ENCODE measurements at places on chromosomes 7 and 10.

- DNase-seq: no peak
Measured at GRCh38 chr10:50909334-50910014, 24.0 kb upstream of the A1CF start.

- DNase-seq: peak; percentile 51
Measured at GRCh38 chr10:5563991-5564536, 39.3 kb downstream of the CALML3 start.

- peak; percentile 60 for DNase-seq
Measured at GRCh38 chr10:119871881-119872609, 598 bp downstream of the MCMBP start.

DNA sequence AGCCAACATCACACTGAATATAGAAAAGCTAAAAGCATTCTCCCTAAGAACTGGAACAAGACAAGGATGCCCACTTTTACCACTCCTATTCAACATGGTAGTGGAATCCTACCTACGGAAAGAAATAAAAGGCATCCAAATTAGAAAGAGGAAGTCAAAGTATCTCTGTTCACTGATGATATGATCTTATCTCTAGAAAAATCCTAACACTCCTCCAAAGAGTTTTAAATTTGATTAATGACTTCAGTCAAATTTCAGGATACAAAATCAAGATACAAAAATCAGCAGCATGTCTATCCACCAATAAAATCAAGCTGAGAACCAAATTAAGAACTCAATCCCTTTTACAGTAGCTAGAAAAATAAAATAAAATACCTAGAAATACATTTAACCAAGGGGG, 35.3 kb upstream of the TNKS2 start:
- no peak for DNase-seq

DNA sequence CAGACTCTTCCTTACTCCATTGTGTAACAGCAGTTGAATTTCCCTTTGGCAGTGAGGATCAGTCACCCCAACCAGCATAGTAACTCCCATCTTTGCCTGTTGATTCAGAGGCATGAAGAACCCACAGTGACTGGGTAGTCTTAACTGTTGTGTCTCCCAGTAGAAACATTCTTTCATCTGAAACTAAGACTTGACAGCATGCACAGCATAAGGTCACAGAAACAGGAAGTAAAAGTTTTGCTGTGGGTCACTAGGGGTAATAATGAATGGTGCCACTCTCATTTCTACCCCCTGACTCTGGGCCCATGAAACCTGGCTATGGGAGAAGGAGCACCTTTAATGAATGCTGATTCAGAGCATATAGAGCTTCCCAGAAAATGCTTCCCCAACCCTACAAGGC, 8.3 kb upstream of the FRMPD2 start:
- no peak for DNase-seq

GRCh38 chr7:14377646-14378266, 388.3 kb upstream of the ETV1 start:
- DNase-seq: no peak

DNA sequence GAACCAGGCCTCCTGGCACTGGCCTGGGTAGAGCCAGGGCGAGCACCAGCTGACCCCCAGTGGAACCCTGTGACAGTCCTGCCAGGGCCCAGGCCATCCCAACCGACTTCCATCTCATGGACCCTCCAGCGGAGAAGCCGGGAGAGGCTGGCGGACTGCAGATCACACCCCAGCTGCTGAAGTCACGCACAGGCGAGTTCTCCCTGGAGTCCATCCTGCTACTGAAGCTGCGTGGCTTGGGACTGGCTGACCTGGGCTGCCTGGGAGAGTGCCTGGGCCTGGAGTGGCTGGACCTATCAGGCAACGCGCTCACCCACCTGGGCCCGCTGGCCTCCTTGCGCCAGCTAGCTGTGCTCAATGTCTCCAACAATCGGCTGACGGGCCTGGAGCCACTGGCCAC, 4.7 kb downstream of the RARRES2 start:
- no peak for DNase-seq

DNA sequence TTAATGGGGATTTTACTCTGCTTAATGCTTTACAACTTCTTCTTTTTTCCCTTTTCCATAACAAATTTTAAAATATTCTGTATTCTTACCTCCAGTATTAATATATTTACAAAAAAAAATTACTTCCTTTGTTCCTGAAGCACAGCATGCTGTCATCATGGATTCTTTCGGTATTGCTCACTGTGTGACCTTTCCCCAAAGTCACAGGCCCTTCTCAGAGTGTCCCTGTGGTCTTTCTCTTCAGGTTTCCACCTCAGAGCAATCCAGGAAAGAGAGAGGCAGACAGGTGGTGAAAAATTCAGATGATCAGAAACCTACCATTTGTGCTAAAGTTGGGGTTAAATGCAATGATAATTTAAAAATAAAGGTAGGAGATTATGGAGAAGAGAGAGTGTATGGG, 13.0 kb downstream of the AOAH start:
- DNase-seq: no peak

- DNase-seq: peak; percentile 56
Measured at GRCh38 chr7:105003275-105003674, 10.7 kb upstream of the KMT2E start.

GRCh38 chr10:5813091-5813340, 218 bp downstream of the GDI2 start:
- DNase-seq: no peak

DNA sequence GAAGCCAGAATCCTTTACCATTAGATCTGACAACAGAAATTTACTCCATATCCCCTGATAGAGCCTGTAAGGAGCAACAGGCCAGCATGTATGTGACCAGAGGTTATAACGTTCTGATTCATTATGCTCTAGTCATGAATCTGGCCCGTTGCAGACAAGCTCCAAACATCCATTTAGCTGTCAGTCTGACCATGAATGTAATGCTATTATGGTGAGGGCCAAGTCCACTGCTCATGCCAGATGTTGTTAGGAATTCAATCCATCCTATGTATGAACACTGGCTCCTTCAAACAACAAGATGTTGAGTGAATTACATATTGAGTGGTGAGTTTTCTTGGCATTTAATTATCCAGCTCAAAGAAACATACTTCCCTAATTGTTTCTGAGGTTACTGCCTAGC, 610.1 kb upstream of the ANKRD30A start:
- no peak for DNase-seq

GRCh38 chr10:133465191-133465949, 11.6 kb downstream of the SCART1 start:
- no peak for DNase-seq

DNA sequence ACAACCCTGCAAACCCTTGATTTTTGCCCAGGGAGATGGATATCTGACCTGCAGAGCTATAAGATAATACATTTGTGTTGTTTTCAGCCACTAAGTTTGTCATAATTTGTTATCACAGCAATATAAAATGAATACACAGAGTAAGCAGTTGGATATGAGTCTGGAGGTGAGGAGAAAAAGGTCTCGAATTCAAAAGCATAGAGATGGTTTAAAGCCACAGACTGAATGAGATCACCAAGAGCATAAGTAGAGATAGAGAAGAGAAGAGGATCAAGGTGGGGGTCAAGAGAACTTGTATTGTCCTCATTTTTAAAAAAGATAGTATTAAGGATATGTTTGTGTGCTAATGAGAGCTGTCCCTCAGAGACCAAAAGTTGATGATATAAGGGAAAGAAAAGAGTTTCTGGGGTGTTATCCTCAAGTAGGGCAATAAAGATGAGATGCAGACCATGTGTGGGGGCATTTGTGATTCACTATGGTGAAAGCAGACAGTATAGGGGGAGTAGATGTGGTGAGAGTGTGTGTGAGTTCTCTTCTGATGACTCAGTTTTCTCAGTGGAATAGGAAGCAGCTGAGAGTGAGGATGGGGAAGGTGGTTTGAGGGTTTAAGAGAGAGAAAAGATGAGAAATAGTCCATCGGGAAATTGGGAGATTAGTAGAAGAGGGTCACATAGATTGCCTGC, 25.8 kb upstream of the PCGF5 start:
- DNase-seq: no peak

- no peak for DNase-seq
Measured at GRCh38 chr7:76269895-76270294, 32.6 kb upstream of the HSPB1 start.

DNA sequence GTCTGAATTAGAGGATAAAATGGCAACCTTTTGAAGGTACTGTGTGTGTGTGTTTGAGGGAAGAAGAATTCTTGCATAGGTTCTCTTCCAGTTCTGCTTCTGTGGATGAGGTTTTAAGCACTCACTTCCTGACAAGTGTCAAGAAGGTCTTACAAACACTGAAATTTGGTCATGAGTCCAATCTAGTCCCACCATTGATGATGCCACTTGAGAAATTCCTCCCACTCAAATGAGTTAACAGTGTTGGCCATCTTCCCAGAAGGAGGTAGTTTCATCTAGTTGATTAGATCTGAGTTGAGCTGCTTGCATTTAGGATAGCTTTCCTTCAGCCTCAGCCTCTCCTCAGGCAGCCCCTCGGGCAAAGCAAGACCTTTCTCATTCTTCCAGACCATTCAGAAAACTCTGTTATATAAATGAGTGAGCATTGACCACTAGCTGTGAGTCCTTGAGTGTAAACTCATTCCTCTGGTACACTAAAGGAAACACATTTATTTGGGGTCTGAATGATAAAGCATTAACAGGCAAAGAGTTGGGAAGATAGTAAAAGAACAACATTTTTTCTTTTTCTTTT, 189.5 kb downstream of the TRIL start:
- no peak for DNase-seq

DNA sequence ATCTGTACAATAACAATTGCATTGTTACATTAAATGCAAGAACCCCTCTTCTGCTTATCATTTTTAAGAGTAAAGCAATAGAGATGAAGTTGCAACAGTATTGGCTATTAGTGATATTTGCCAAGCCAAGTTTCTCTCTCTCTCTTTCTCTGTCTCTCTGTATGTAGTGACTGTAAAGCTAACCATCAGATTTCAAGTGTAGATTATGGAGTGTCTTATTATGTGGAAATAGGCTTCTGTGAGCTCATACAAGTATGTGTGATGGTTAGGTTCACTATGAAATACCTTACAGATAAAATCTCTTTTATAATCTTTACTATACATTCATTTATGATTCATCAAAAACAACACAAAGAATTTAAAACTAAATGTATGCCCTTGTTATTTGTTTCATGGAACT, 28.6 kb upstream of the NRP1 start:
- DNase-seq: no peak

GRCh38 chr10:7686351-7687171, 16.6 kb upstream of the ITIH2 start:
- DNase-seq: no peak

GRCh38 chr10:96863922-96864543, 31.9 kb downstream of the LCOR start:
- DNase-seq: no peak

GRCh38 chr10:93745408-93746065, 12.2 kb upstream of the LGI1 start:
- DNase-seq: no peak

- no peak for DNase-seq
Measured at GRCh38 chr10:24483701-24484100, 240.0 kb downstream of the ARHGAP21 start.

- DNase-seq: no peak
Measured at GRCh38 chr7:43038254-43038653, 74.2 kb upstream of the HECW1 start.

DNA sequence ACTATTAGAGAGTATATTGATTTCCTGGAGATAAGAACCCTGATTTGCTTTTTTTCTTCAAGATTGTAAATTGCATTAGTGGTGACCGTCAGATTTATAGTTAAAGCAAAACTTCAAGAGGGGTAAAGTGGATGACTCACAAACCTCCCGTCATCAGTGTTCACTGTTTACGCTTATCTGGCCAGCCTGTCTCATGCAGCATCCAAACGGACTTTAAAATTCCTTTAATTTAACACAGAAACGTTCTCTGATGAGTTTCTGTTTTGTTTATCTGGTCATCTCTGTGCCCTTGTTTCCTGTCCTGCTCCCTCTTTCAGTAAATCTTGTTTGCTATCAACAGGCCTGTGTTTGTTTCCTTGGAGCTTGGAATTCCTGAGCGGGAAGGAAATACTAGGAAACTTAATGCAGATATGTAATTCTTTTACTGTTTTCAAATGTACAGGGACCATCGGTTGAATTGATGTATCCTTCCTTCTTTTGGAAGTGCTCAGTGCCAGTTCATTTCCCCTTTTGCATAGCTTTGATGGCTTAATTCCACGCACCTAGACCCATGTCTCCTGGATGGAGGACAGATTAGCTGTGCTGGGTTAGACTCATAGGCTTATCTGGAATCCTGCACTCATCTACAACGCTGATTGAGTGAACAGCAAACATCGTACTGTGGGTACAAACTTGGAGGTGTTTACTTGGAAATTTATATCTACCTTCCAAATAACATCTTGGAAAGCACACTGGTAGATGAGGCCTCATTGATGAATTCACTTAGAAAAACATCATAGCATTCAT, 21.3 kb downstream of the PTPRE start:
- no peak for DNase-seq

GRCh38 chr10:122152544-122152943, 118.6 kb upstream of the BTBD16 start:
- DNase-seq: no peak

- DNase-seq: no peak
Measured at GRCh38 chr7:131352032-131352431, 24.4 kb downstream of the MKLN1 start.

DNA sequence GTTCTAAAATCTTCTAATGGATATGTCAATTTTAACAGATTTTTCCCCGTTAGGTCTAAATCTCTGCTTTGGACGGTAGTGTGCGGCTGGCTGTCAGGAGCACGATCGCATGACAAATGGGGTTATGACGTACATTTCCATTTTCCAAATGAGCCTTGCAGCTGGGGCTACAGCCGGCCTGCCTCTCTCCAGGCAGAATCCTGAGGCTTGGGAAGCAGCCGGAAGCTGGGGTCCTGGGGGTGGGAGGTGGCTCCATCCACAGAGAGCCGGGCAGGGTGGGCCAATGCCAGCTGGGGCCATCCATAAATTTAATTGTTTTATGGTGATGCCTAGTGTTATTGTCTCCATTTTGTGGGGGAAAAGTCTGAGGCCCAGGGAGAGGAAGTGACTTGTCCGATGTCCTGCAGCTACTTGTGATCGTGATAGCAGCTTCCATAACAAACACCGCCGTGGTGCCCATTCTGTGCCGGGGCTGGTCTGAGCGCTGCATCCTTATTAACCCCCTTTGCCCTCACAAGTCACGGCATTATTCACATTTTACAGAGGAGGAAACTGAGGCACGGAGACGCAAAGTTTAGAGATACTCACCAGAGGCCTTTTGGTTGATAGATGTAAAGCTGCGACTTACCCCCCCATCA, 53.0 kb upstream of the EBF3 start:
- DNase-seq: no peak

DNA sequence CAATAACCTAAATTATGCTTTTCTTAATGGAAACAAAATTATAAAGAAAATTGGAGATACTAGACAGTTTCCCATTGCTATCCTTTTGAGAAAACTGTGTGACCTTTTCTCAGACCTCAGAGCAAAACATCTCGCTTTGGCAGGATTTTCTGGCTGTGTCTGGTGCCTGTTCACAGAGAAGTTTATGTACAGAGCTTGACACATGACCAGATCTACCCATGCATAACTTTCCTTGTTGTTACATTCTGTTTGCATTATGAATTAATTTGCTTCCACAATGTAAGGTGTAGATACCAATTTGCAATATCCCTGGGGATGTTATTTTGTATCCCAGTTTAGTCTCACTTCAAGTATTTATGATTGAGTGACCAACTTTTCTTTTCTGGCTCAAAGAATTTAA, 565.0 kb downstream of the XPNPEP1 start:
- no peak for DNase-seq
